ENCODE measurements at places on chromosomes 7 and 10.

DNA sequence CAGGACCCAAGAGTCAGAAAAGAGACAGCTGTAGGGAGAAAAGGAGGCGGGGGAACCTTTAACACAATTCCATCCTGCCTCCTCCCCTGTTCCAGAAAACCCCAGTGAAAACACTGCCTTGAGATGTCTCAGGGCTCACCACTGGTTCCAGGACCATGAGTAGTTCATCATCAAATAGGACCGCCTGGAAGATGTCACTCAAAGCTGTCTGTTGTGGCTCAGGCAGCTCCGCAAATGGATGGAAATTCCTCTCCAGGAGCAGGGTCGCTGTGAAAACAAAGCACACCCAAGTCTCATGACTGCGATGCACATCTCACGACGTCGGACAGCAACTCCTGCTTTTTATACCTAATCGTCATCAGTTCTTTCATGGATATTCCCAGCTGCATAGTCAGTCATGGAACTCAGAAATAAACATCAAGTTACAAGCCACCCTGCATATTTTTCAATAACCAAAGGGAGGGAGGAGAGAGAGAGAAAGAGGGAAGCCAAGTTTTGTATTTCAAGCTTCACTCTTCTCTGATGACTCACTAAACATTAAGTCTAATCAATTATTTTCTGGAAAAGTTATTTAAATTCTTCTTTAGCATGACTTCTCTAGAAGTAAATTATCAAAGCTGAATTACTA lies 49.2 kb downstream of the GSDME start:
- no peak for DNase-seq

DNA sequence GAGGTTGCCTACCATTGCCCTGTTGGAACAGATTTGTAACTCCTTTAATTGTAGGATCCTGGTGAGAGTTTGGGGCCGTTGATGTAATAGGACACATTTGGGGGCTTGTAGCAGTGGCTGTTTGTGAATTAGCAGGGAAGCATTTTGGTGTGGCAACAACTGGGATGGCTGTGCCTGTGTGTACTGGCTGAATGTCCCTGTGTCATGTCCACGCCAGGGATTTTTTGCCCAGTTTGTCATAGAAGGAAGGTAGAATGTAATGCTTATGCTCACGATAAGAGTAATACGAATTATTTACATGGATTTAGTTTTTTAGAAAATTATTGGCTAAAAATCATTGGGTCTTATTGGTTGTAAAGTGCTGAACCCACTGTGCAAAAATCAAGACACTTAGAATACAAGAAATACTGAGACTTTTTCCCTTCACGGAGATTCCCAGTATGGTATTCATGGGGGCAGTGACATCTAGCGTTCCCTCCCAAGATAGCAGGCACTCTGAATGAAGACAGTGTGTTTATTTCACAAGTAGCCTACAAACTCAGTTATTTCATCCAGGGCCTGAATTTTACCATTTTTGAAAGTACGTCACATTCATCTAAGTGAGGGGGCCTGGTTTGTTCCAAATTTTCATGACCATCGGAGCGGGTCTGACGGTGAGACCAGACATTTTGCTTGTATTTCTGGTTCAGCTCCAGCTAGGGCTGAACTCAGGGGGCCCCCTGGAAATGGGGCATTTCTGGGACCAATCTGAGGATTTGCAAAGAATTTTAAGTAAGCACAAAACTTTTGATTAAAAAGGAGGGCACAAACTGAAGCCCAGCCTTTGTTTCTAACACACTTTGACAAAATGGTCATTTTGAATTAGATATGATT lies 74.7 kb downstream of the CACNB2 start:
- no peak for DNase-seq

GRCh38 chr10:52583336-52583735 lies 189.2 kb downstream of the MBL2 start:
- DNase-seq, result no peak

GRCh38 chr7:142808461-142808801 lies 37.7 kb downstream of the PRSS2 start:
- DNase-seq, result no peak

DNA sequence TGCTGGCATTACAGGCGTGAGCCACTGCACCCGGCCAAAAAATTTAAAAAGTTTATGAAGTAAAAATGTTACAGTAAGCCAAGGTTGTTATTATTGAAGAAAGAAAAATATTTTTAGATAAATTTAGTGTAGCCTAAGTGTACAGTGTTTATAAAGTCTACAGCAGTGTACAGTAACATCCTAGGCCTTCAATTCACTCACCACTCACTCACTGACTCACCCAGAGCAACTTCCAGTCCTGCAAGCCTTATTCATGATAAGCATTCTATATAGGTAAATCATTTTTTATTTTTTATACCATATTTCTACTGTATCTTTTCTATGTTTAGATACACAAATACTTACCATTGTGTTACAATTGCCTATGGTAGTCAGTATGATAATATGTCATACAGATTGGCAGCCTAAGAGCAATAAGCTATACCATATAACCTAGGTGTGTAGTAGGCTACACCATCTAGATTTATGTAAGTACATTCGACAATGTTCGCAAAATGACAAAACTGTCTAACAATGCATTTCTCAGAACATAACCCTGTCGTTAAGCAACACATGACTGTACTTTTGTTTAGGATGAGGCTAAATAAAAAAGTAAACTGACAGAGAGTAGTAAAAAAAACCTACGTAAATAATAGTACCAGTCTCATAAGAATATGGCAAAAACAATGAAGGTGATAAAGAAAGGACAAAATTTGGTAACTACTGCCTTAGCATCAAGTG lies 77.8 kb upstream of the FAM133B start:
- no peak for DNase-seq

DNA sequence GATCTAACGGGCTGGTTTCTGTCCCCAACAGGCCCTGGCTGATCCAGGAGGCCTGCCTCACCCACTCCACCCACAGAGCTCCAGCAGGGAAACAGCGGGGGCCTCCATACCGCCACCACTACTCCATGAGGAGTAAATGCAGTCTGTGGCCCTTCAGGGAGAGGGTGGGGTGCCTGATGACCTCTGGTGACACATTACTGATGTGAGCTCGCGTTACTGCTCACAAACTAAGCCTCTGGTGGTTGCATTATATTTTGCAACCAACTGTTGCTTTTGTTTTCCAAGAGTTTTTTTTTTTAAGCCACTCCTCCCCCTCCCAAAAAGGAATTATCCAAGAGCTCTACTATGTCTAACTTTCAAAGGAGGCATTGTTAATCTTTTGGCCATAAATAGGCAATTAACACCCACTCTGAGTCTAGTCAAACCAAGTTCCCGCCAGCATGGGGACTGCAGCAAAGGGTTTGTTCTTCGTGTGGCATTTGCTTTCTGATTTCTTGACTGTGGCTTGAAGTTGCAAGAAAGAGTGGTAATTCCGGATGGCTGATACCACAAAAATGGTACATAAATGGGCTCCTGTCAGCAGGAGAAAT lies 72.6 kb downstream of the FAM53B start:
- no peak for DNase-seq

GRCh38 chr7:131932271-131932670 lies 375.8 kb upstream of the PODXL start:
- no peak for DNase-seq

DNA sequence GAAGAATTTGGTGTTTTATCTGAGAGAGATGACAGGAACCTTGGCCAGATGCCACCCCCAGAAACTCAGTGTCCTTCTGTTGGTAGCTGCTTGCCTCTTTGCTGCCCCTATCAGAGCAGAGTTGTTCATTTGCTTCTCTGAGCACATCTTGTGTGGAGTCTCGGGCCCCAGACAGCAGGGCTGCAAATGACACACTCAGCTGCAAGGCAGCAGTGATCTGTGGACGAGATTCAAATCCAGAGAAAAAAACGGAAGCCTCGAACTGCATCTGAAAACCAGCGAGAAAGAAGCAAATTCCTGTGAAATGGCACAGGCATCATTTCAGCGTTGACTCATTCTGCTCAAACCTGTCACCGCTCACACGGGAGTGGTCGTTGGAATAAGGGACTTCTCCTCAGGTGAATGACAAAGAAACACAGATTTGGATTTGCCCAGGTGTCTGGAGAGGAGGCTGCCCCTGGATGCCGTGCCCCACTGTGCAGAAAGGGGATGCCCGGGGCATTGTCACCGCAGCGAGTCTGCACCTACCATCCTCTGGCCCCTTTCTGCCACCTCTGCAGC lies 144.7 kb downstream of the PFKFB3 start:
- DNase-seq, result peak; percentile 59

DNA sequence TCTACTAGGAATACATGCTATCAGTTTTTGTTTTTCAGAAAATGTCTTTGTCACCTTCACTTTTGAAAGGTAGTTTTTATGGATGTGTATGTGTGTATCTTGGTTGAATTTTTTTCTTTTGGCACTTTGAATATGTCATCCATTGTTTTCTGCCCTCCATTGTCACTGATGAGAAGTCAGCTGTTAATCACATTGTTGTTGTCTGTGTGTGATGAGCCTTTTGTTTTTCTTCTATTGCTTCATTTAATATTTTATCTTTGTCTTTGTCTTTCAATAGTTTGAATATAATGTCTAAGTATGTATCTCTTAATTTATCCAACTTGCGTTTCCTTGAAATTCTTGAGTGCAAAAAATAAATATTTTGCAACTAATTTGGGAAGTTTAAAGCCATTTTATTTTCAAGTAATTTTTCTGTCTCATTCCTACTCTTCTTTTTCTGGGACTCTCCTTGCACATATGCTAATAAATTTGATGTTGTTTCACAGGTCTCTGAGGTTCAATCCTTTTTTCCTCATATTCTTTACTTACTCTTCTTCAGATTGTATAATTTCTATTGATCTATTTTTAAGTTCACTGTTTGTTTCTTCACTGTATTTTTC lies 546.9 kb upstream of the GHITM start:
- no peak for DNase-seq

DNA sequence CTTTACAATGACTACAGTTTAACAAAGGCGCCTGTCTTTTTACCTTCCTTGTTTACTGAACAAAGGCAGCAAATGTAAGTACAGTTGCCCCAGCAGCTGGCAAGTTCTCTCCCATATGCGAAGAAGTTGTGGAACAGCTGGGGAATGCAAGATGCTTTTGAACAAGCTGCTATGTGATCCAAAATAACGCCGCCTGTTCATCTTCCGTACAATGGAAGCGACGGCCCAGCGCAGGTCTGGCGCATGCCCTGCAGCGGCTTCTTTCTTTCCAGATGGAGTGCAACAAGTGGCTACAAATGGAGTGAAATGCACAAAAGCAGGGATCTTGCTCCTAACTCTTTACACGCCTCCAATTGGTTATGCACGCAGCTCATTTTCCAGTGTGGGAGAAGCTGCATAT lies 97.0 kb upstream of the SVIL start:
- no peak for DNase-seq

DNA sequence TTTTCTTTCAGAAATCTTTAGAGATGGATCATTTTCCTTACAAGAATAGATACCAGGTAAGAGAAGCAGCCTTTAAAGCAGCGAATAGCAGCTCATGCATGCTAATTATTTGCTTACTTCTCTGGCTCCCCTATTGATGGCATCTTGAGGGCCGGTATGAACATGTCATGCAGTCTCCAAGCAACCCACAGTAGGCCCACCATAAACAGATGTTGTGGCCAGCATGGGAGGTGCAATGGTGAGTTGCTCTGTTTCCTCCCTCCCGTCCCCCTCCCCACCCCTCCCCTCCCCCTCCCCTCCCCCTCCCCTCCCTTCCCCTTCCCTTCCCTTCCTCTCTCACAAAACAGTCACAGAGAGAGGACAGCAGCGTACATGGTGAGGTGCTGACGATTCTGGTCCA lies 9.7 kb upstream of the ZNF273 start:
- no peak for DNase-seq

DNA sequence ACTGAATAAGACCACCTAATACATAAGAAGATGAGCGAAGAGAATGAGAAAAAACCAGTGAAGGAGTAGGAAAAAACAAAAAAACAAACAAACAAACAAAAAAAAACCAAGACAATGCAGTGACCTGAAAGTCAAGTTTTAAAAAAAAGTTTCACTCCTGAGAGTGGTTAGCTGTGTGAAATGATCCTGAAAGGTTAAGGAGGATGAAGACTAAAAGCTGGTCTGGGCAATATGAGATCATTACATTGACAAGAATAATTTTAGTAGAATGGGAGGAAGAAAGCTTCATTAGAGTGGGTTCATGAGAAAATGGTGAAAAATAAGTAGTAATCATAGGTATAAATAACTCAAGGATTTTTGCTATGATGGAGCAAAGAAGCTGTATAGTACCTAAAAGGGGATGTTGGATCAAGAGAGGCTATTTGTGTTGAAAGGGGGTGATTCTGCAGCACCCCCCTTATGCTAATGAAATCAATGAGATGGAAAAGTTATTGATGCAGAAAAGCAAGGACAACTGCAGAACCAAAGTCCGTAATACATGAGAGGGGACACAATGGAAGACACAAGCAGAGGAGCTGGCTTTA lies 80.2 kb downstream of the KMT2C start:
- DNase-seq, result no peak

DNA sequence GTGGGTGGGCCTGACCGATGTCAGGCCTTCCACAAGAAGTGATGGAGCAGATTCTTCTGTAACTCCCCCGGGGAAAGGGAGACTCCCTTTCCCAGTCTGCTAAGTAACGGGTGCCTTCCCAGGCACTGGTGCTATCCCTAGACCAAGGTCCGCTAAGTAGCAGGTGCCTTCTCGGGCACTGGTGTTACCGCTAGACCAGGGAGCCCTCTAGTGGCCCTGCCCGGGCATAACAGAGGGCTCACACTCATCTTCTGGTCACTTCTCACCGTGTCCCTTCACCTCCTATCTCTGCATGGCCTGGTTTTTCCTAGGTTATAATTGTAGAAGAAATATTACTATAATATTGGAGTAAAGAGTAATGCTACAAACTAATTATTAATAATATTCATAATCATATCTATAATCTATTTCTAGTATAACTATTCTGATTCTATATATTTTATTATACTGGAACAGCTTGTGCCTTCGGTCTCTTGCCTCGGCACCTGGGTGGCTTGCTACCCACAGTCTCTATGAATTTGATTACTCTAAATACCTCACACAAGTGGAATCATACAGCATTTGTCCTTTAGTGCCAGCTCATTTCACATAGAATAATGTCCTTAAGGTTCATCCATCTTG lies 1378.7 kb downstream of the XPNPEP1 start:
- no peak for DNase-seq

GRCh38 chr7:19106241-19107080 lies 11.0 kb downstream of the TWIST1 start:
- no peak for DNase-seq

DNA sequence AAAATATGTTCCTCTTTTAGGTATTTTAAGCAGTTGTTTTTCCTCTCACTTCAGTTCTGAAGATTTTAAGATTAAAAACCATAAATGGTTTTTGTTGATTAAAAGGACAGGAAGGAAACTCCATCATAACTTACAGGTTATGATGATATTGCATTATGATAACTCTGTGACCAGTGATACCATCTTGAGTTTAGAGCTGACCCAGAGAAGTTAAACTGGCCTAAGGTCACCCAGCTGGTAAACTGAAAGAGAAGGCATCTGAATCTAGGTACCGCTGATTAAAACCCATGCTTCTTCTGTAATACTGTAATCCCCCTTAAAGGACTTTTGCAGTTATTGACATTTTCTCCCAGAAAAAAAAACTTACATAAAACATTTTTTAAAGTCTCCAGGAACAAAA lies 29.6 kb downstream of the LOXL4 start:
- no peak for DNase-seq
